Activated CD8-positive, alpha-beta memory T cell treated with anti-CD3 and anti-CD28 coated beads for 24 hours (primary cell): ENCODE measurements at places on chromosomes 11 and 22.

DNA sequence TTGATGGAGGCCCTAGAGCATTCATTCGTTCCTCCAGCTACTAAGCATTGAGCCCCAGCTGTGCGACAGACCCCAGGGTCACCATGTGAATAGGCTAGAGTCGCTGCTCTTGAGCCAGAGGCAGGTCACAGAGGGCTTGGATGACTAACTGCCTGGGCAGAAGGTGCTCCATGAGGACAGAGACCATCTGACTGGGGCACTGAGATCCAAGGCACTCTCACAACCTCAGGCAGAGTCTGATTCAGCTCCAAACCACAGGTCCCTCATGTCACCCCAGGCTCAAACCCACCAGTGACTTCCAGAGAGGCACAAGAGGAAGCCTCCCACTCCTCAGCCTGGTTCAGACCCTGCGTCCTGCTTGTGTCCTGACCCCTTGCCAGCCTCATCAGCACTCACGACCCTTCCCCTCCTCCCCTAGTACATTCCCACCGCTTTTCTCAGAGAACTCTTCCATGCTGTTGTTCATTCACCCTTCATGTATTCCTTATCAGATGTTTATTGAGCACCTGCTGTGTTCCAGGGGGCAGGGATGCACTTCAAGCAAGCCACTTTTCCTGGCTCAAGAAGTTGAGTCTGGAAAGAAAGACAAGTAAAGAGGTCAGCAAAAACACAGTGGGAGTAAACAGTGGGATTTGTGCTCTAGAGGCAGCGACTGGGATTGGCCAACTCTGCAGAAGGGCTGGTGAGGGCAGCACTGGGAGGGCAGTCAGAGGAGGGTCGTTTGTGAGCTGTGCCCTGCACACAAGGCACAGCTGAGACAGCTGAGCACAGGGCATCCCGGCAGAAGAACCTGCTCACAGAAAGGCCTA lies 9.3 kb downstream of the OAF start:
- no peak for DNase-seq

DNA sequence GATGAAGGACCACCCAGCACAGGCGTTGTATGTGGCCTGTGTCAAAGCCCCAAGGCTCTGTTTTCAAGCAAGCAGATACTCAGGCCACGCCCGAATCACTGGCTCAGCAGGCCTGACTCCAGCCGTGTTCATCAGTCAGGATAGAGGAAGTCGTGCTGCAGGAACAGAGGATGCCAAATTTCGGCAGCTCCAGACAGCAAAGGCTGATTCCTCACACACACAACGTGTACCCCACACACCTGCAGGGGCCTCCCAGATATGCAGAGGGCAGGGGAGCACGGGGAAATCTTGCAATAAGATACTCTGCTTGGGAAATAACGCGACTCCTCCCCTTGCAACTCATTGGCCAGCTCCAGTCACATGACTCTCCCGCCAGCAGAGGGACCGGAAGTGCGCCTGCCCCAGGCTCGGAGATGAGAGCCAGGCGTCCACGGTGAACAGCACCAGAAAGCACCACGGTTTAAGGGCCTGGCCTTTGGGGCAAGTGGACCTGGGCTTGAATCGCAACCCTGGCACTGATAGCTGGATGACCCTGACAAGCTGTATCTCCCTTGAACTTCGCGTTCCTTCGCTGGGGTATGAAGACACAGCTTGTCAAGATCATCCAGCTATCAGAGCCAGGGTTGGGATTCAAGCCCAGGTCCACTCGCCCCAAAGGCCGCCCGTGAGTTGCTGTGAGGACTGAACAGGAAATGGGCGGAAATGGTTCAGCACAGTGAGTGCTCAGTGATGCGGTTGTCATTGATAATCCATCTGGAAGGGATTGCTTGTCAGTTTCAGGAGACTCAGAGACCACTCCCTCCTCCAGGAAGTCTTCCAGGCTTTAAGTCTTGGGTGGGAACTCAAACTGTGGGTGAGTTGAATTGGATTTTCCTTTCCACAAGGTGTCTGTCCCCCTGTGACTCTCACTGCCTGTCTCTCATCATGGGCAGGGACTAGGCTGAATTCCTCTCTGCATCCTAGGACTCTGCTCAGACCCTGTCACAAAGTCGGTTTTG lies 88.5 kb downstream of the MYEOV start:
- no peak for DNase-seq

DNA sequence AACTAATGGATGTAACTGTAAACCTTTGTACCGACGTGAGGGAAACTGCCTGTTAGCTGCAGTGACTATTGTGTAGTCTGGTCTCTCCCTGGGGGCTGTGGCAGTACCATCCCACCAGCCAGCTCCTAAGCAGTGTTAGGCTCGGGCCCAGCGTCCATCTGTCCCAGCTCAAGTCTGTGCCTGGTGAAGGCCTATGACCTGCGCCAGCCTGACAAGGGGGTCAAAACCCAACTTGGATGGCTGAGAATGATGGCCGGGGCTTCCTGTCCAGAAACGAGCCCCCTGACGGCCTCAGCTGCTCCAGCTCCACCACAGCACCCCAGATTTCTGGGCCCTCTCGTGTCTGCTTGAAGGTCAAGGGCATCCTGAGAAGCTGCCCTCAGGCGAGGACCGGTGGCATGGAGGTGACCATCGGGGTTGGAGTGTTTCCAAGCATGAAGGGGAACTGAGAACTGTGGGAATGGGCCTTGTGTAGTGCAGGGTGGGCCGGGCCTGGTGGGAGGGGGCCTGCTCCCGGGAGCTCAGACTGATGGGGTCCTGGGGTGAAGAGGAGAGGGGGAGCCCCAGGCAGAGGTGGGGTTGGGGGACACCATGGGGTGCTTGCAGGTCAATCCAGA lies 14.3 kb upstream of the SPI1 start:
- no peak for DNase-seq

DNA sequence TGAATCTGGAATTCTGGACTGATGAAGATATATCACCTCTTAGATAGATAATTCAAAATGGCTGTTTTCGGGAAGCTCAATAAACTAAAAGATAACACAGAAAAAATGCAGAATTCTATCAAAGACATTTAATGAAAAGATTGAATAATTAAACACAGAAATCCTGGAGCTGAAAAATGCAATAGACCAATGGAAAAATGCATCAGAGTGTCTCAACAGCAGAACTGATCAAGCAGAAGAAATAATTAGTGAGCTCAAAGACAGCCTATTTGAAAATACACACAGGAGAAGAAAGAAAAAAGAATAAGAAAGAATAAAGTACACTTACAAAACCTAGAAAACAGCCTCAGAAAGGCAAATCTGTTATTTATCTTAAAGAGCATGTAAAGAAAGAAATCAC lies 356.4 kb upstream of the B3GAT1 start:
- no peak for DNase-seq

DNA sequence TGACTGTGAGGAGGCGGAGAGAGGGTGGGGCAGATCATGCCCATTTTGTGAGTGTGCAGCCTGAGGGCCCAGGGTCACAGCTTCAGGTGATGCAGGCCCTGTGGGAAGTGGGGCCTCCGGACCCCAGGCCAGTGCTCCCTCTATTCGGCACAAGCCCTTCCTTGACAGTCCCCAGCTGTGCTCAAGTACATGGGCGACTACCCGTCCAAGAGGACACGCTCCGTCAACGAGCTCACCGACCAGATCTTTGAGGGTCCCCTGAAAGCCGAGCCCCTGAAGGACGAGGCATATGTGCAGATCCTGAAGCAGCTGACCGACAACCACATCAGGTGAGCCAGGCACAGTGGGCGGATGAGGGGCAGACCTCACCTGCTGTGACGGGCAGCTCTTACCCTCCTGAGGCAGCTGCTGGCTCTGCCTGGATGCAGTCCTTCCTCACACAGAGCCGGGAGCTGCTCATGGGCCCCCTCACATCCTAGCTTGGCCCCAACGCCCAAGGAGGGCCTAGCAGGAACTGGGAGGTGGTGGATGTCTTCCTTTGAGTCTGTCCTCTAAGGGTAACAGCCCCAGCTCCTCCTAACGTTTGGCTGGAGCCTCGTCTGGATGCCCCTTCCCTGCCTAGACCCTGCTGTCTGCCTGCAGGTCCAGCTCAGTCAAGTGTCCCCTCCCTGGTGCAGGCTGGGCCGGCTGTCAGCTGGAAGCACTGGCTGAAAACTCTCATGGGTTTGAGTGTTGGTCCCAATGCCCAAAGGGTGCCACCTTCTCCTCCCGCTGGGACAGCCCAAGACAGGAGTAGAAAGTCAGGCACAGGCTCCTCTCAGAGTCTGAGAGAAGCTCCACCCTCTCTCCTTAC lies 76.1 kb downstream of the MYO7A start:
- no peak for DNase-seq

- no peak for DNase-seq
Observed at GRCh38 chr22:47620391-47620790, 857.9 kb downstream of the TBC1D22A start.

GRCh38 chr11:9834291-9834690 lies 170.4 kb downstream of the SWAP70 start:
- DNase-seq = no peak

DNA sequence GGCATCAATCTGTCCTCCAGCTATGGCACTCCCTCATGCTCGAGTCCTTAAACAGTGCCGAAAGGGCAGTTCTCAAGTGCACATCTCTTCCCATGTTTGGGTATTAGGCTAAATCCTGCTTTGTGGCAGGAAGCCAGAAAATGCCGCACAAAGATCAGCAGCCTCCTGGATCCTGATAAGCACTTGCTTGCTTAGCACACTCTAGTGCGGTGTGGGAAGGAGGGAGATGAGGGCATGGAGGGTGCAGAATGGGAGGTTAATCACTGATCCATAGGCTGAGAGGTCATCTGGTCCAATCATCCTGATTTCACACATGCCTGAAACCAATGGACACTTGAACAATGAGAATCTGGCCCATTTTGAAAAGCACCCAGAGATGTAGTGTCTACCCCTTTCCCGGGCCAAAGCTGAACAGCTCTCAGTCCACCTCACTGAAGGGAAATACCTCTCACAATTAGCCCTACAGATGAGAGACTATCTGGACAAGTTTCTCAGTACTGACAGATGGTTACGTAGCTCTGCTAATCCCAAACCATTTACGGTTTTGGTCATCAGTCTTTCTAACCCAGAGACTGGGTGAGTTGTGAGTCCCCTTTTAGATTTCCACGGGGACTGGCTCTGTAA lies 29.8 kb upstream of the CHRM4 start:
- peak; percentile 45 for DNase-seq

DNA sequence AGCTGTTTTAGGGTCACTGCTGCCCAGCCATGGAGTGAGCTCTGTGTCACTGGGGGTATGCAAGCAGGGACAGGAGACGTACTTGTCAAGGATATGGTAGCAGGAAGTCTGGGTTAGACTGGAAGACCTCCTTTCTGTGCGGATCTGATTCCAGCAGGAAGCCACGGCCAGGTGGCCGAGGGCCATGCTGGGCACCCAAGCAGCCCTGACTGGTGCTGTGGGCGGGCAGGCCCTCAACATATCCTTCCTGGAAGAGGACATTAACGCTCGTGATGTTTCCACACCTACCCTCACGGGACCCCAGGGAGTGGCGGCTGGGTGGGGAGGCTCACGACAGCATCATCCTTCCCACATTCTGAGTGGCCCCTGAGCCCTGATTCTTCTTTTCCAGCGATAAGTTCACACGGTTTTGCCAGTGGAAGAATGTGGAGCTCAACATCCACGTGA lies 8.7 kb upstream of the ANKRD13D start:
- DNase-seq = no peak

- no peak for DNase-seq
Observed at GRCh38 chr11:42661942-42662341, 649.9 kb upstream of the API5 start.

DNA sequence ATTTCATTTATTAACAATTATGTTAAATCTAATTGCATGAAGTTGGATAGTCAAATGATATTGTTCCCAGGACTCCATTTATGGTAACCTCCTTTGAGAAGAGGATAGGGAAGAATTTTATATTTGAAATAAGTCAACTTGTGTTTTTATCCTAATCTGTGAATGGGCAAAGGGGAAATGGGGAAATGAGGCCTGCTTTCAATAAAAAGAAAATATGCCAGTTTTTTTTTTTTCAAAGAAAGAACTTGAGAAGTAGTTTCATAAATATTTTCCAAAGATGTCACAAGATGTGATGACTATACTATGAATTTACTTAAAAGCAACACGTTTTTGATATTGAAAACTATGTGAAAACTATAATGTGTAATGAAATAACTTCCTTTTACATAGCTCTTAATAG lies 201.8 kb downstream of the TMEM135 start:
- DNase-seq = no peak

GRCh38 chr11:59218319-59218718 lies 5.6 kb upstream of the MPEG1 start:
- no peak for DNase-seq

DNA sequence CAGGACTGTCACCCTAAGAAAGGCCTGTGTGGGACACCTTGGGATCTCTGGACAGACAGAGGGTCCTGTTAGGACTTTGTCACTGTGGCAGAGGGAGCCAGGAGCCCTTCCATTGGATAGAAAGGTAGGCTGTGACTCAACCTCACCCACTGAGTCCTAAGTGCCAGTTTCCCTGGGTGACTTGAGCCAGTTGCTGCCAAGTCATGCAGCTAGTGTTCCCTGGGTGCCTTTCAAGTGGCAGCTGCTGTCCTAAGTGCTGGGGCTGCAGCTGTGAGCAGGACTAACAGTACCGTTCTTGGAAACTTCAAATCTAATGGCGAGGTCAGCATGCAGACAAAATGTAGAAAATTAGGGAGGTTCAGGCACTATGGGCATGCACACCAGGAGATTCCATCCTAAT lies 393.7 kb downstream of the TMEM135 start:
- DNase-seq = no peak
